ENCODE measurements at places on chromosomes 13 and 19.
A peak's percentile ranks its signal among the peaks of the same experiment; 100 is the strongest.

GRCh38 chr13:37769078-37769477, 100.5 kb downstream of the TRPC4 start:
- no peak for DNase-seq

DNA sequence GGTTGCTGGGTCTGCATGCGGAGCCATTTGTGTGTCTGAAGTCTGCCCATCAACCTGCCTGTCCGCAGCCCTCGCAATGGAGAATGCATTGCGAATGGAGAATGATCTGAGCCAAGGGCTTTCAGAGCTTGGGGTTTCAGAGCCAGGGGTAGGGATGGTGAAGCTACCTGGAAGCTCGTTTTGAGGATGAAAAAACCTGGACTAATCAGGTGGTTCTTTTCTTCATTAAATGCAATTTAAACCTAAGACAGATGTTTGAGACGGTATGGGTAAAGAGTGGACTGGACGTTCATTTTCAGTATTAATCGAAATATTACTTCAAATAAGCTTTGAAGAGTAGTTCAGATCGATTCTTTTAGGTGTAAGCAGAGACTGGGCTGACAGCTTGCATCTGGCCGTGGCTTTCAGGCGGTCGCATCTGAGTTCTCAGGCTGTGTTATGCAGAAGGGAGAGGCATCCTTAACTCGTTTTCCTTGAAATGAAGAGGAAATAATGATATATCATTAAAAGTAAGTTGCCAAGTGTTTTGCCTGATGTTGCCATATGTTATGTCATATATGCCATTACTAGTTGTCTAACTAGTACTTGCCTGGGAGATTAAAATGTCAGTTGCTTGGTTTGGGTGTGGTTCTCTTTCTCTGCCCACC, 801 bp downstream of the MCF2L start:
- no peak for DNase-seq

GRCh38 chr13:85313761-85314503, 485.3 kb downstream of the SLITRK6 start:
- DNase-seq = no peak

- peak; percentile 31 for DNase-seq
Observed at GRCh38 chr19:31350693-31351055, 1.4 kb upstream of the TSHZ3 start.

DNA sequence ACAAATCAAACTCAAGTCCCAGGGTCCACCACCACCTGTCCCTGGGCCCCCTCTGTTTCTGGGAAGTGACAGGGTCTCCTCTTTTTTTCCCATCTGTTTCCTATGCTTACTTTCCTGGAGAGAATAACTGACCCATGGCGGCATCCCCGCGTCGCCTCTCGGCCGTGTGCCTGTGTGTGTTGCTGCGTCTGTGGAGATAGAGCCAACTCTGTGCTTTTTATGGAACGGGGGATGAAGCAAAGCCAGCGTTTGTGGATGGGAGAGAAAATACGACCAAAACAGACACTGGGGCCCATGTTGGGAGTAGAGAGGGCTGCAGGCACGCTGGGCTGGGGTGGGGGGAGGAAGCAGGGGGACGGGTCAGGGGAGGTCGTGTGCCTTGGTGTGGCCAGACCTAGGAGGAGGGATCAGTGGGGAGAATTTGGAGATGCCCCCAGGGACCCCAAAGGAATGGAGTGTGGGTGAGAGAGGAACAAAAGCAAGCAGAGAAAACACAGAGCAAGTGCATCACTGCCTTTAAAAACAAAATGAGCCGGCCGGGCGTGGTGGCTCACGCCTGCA, 16.6 kb downstream of the PLK5 start:
- DNase-seq = no peak

DNA sequence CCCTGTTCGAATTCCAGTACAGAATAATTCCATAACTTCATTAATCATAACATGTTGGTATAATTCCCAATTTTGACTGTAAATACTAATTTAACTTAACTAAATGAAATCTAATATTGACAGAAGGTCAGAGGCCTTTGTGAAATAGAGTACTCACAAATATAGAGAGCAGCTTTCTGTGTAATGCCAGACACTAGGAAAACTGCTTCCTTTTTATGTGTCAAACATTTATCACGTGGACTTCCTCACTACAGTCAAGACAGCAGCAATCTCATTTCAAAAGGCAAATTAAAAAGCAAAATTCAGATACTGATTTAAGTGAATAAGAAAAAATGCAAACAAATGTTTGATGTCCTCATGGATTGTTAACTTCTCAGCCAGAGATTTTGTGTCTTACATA, 13.1 kb downstream of the ITM2B start:
- no peak for DNase-seq

- DNase-seq = no peak
Observed at GRCh38 chr19:5132206-5132560, 163.3 kb downstream of the KDM4B start.

DNA sequence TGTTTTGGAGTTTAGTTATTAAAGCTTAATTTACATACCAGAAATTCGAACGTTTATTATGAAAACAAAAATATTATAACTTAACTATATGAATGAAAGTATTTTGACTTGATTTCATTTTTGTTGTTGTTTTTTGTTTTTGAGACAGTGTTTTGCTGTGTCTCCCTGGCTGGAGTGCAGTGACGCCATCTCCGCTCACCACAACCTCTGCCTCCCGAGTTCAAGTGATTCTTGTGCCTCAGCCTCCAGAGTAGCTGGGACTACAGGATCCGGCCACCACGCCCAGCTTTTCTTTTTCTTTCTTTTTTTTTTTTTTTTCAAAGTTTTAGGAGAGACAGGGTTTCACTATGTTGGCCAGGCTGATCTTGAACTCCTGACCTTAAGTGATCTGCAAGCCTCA, 392.6 kb downstream of the PCDH17 start:
- DNase-seq = no peak

- no peak for DNase-seq
Observed at GRCh38 chr19:11203194-11204075, 6.1 kb upstream of the KANK2 start.

DNA sequence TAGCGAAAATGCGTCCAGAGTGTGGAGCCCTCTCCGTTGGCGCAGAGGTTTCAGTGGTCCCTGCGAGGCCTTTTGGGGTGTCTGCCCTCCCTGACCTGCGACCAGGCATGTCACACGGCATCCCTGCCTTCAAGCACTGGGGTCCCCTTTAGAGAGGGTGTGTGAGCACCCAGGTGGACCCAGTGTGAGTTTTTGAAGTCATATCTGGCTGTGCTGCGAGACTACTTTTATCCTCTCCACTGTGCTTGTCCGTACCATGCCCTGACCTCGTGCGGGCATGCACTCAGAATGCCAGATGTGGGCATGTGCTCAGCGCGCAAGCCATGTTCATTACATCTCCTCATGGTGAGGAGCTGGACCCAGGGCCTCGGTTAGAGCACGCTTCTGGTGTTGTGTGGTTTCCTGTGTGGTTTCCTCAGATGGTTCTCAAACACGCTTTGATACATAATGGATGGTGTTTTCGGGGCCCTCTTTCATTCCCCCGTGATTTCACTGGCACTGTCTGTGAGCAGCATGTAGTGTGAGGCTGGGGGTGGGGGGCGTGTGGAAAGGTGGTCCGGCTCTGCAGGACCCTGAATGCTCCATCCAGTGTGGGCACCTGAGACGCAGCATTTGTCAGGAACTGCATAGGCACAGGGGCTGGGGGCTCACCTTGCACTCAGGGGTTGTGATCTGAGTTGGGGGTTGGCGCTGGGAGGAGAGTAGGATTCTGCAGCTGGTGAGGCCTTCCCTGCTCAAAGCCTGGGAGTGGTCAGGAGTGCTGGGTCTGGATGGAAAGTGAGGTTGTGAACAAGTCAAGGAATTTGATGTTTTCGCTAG, 2.3 kb downstream of the TFDP1 start:
- peak; percentile 38 for DNase-seq

DNA sequence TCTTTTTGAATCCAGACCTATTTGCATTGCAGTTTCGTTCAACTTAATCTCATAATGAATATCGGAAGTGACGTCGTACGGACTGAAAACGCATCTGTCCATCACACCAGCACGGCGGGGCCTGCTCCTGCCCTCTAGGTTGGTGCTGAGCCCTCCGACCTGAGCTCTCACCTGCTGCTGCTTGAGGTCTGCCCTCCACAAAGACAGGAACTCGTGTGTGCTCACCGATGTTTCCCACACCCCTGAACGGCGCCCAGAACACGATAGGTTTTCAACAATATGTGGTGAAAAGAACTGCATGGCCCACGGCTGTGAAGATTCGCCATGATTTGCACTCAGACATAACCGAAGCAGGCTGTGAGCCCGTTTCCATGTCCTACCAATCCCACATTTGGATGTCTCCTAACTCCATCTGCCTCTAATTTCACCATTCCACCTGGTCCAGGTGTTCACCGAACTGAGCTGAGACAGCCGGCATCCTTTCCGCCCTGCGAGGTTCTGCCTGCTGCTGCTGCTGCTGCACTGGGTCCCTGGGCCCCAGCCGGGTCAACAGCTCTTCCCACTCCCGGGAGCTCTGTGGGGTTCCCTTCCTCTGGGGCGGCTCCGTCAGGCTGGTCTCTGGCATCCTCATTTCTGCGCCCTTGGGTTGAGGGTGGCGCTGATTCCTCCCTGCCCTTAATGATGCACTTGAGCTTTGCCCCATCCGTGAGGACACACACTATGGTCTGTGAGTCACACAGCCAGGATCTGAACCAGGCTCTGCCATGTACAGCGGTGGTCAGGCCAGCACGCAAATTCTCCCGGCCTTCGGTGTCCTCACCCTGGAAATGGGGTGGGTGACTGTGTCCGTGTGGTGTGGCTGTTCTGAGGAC, 20.9 kb downstream of the GRTP1 start:
- DNase-seq = no peak

DNA sequence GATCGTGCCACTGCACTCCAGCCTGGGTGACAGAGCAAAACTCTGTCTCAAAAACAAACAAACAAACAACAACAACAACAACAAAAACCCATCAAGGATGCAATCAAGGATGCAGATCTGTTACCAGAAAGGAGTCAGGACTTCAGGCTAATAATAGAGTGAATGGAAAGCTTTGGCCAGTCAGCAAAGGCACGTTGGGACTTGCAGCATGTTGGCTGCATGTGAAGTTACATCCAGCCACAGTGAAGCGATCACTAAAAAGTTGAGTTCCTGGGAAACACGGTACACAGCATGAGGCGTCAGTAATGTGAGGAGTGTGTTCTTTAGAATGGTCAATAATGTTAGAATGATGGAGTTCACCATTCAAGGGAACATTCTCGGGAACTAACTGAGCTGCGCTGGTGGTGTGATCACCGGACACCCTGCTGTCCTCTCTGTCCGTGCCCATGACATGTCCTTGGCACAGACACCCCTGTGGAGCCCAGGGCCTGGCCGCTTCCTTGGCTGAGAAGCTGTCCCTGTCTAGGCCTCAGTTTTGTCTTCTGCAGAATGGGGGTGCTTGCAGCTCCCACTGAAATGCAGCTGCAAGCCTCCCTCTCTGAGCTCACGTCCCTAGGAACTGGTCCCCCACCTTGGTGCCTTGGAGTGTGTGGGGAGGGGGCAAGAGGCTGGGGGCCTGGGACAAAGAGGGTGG, 2.3 kb upstream of the LGALS7B start:
- DNase-seq = no peak

DNA sequence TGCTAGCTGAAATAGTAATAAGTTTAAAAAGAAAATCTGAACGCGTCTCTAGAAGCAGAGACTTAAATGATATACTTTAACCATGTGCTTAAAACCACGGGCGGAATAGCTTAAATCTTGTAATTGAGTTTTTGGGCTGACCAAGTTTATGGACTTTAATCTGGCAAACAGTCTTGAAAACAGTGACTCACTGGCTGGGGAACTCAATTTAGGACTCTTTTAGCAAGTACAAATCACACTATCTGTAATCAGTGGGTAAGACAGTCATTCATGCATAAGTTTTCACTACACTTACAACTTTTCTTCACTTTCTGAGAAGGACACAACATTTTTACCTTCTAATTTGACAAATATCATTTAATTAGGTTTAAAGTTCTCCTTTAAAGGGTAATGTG, 26.8 kb downstream of the ZNF627 start:
- no peak for DNase-seq

GRCh38 chr13:77928909-77929308, 10.3 kb upstream of the EDNRB start:
- no peak for DNase-seq

DNA sequence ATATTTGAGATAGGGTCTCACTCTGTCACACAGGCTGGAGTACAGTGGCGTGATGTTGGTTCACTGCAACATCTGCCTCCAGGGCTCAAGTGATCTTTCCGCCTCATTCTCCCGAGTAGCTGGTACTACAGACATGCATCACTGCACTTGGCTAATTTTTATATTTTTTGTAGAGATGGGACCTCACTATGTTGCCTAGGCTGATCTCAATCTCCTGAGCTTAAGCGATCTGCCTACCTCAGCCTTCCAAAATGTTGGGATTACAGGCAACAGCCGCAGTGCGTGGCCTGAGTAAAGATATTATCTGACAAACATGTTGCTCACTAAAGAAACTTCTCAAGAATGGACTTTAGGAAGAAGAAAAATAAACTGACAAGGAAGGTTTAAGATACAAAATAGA, 125.4 kb upstream of the ABCC4 start:
- DNase-seq = no peak

DNA sequence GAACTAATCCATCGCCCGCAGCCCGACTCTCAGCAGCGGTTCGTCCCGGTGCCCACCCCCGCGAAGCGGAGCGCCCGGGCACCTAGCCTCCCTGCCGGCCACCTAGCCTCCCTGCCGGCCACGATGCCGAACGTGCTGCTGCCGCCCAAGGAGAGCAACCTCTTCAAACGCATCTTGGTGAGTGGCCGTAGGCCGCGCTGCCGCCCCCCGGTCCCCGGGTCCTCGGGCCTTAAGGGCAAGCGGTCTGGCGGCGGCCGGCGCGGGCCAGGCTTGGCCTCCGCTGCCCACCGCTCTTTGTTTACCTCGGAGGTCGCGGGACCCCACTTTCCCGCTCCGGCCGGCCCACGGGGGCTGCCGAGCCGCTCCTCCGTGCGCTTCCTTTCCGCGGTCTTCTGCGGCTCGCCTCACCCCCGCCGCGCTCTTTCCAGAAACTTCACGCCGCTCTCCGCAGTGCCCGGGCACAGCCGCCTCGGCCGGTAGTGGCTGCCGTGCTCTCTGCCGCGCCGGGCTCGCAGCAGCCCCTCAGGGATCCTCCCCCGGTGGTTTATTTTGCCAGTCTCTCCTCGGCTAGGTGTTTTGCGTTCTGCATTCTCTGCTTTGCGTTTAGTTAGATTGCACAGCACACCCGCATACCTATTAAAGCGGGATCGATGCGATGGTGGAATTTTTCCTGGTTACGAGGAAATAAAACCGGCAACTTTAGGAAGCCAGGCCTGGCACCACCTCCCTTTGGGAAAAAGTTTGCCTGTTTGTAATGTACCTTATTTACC, 524 bp downstream of the NAA16 start:
- peak; percentile 62 for DNase-seq

DNA sequence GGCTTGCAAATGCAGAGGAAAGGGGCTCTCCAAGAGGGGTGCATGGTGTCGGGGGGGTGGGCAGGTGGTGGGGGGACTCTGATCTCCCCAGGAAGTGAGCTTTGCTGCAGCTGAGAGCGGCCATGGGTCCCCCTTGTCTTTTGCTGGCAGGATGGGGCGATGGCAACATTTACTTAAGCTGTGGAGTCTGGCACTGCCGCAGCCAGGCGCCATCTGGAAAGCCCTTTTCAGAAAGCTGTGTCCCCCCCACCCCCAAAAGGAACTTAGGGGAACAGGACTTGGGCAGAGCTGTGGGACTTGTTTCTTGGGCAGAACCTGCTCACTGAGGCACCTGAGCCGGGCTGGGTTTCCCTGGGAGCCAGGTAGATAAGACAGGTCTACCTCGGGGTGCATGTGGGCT, 80.7 kb downstream of the ZNF536 start:
- DNase-seq = no peak

- DNase-seq = no peak
Observed at GRCh38 chr13:42946927-42947326, 45.1 kb downstream of the EPSTI1 start.

All from activated CD4-positive, alpha-beta memory T cell treated with anti-CD3 and anti-CD28 coated beads, Interleukin-2, amount 10 ng/mL, durations not matched to agents 7 days and 5 days (primary cell).